Dorsolateral prefrontal cortex (tissue), 122 donors: ENCODE measurements at places on chromosomes 4 and X. TPM values are rescaled to one million over a fixed set of nuclear protein-coding genes. Genes with fewer than 3 reads are reported as not detected.

F9 gene
- not detected for total RNA-seq

ETNPPL gene
- 165 TPM for total RNA-seq

SCD5 gene
- total RNA-seq, result 300 TPM

CPE gene
- 982 TPM for total RNA-seq

CRMP1 gene
- 91.2 TPM for total RNA-seq

FRAS1 gene
- total RNA-seq, result 32.0 TPM

ARHGAP10 gene
- total RNA-seq, result 15.2 TPM

FGFR3 gene
- total RNA-seq, result 126 TPM

F8A3 gene
- total RNA-seq, result 6.6 TPM

ARMCX2 gene
- 61.0 TPM for total RNA-seq

ETDA gene
- total RNA-seq, result not detected

TMPRSS11A gene
- not detected for total RNA-seq

- DNase-seq, result no peak
These were observed 1147.6 kb upstream of the PCDH10 start for GRCh38 chr4:132001542-132001941.

DNA sequence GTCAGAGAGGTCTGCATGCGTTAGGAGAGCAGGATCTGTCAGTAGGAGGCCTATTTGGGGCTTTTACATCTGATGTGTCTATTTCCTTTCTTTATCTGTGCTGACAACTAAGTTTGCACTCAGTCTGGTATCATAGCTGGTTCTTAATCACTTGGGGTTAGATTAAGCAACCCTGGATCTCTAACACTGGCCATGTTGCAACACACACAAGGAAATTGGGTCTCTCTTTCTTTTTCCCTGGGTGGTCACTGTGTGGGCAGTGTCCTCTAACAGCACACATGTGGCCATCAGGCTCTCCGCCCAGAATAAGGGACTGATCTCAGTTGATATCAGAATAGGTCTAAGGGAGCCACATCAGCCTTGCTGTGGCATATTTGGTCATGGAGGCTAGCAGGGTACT, 38.9 kb downstream of the IGFBP7 start:
- no peak for DNase-seq

- DNase-seq, result no peak
These were observed 2.2 kb downstream of the NHS start for GRCh38 chrX:17377091-17377717.

- no peak for DNase-seq
These were observed 6.9 kb downstream of the L1CAM start for GRCh38 chrX:153878969-153879653.

DNA sequence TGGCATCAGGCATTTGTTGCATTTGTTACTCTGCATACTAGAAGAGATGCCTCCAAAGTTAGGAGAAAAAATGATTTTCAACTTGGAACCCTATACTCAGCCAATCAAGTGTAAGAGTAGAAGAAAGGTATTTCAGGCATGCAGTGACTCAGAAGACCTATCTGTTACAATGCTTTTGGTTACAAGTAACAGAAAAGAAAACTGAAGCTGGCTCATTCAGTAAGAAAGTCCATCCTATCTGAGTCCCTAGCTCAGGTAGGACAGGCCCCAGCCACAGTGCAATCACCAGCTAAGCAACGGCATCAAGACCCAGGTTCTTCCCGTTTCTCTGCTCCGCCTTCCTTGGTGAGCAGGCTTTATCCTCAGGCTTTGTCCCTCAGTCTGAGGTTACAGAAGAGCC, 23.3 kb downstream of the MECP2 start:
- DNase-seq, result no peak

DNA sequence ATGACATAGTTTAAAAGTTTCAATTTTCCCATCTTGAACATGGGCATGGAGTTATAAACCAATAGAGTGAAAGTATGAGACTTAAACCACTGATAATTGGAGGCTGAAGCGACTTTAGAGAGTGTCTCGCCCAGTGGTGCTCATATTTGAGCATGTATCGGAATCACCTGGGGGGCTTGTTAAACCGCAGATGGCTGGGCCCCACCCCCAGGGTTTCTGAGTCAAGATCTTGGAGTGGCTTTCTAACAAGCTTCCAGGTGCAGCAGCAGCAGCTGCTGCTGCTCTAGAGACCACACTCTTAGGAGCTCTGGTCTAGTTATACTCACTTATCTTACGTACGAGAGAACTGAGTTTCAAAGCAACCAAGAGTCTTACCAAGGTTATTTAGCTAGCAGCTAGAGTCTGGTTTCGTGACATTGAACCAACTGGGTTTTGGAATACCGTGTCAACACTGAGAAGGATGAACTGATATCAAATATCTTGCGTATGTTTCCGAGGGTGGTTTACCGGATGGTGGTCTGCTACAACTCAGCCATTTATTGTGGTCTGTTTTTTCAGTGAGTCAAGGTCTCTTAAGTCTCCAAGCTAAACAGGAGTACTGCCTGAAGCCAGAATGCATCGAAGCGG, 5.9 kb downstream of the PHEX start:
- DNase-seq, result no peak

GRCh38 chr4:109562457-109563239, 2.6 kb downstream of the MCUB start:
- DNase-seq, result no peak

GRCh38 chrX:124217304-124218251, 114.9 kb upstream of the TEX13D start:
- no peak for DNase-seq

DNA sequence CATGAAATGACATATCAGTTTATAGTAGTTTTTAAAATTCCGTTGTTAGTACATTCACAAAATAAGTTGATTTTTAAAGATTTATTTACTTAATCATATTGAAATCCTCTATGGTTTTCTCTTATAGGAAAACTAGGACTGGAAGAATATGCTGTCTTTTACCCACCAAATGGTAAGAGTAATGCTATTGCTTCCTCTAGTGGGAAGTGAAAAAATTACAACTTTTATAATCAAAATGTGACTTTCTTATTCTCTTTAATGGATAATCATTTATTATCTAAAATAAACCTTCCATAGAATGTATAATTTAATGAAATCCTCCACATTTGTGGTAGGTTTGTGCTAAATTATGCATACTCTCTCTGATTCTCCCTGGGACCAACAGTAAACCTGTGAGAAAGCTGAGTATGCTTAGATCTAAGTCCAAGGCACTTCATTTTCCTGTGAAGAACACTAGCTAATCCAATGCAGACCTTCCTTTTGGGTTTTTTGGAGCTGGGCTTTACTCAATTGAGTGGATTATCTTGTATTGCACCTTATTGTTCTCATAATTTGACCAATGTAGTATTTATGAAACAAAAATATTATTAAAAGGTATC, 136.2 kb downstream of the TBC1D19 start:
- no peak for DNase-seq

DNA sequence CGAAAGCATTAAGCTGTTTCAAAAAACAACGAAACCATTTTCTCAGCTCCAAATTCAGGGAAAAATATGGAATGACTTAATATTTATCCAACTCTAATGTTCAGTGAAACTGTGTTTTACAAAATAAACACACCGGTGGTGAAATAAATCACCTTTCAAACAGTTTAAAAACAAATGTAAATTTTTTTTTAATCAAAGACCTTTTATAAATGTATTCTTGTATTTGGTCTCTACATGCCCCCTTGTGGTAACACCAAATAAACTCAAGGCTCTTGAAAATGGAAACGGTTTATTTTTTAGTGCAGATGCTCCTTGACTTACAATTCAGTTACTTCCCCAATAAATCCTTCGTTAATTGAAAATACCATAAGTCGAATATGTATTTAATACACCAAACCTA, 45.8 kb upstream of the ITM2A start:
- DNase-seq, result no peak

DNA sequence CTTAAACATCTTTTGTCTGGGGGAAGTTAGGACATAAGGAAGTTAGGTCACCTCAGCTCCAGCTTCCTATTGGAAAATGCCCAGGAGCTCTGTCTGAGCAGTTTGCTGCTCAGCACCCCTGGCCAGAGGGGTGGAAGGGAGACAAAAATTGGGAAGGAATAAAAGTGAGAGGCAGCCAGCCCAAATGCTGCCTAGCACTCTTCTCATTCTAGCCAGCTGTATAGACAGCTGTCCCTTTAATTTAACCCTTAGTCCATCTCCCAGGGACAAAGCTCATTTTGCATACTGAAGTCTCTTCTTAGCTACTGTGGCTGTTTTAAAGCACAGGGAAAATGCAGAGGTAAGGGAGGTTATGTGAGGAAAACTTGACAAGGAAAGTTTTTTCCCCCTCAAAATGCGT, 89.5 kb upstream of the CITED1 start:
- DNase-seq, result no peak

DNA sequence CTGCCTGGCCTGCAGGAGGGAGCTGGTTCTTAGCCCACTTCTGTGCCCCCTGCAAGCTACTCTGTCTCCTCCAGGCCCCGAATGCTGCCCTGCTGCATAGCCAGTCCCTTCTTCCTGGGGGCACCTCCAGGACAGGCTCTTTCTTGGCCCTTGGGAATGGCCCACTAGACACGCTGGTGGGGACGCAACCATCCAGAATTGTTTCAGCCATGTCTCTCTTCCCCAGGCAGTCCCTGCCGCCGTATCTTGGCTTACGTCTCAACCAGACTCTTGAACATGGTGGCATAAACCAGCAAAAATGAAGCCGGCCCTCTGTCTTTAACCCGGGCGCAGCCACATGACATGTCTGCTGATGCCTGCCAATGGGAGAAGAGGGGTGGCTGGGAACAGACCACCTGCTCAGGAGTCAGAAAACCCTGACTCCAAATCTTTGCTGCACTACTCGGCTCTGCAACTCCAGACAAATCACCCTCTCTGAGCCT, 9.0 kb downstream of the LRPAP1 start:
- DNase-seq, result peak; percentile 20

DNA sequence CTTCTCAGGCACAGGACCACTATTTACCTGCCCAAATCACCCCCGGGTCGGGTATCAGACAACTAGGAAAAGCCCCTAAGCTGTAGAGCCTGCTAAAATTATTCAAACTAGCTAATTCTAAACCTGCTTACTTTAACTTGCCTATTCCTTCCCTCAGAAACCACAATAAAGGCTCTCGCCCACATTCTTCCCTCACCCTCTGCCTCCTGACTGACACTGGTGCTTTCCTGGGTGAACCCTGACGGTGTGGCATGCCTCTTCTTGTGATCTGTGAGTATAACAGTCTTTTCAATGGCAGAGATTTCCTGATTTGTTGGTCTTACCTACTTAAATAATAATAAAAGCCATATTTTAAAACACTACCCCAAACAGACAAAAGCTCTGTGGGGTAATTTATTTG, 242.1 kb upstream of the ZCCHC13 start:
- no peak for DNase-seq

- no peak for DNase-seq
These were observed 284.3 kb downstream of the ARHGAP10 start for GRCh38 chr4:148016063-148016637.

GRCh38 chr4:138037696-138038095, 204.5 kb downstream of the SLC7A11 start:
- no peak for DNase-seq

- no peak for DNase-seq
These were observed 67.4 kb downstream of the STX18 start for GRCh38 chr4:4474476-4474875.

DNA sequence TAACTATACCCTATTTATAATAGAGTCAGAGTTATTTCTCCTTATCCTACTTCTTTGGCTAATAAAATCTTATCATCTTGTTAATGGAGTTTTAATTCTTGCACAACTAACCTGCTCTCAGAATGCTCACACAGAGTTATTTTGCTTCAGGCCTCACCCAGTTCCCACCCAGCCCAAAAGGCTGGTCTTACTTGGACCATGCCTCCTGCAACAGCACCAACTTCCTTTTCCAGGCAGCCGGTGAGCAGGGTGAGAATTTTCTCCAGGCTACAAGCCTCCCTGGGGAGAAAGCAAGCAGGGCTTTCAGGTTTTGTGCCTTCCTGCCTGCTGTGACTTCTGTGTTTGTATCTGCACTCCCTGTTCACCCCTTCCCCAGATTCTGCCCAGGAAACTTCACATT, 29.1 kb upstream of the BANK1 start:
- DNase-seq, result no peak

- no peak for DNase-seq
These were observed 175.9 kb downstream of the AFAP1 start for GRCh38 chr4:7763788-7764187.

GRCh38 chr4:156829201-156829873, 142.3 kb downstream of the PDGFC start:
- no peak for DNase-seq

GRCh38 chr4:7903791-7904516, 35.7 kb downstream of the AFAP1 start:
- DNase-seq, result no peak

GRCh38 chr4:138953961-138954371, 61.6 kb upstream of the NOCT start:
- no peak for DNase-seq

- no peak for DNase-seq
These were observed 21.9 kb downstream of the TKTL1 start for GRCh38 chrX:154317391-154317995.

DNA sequence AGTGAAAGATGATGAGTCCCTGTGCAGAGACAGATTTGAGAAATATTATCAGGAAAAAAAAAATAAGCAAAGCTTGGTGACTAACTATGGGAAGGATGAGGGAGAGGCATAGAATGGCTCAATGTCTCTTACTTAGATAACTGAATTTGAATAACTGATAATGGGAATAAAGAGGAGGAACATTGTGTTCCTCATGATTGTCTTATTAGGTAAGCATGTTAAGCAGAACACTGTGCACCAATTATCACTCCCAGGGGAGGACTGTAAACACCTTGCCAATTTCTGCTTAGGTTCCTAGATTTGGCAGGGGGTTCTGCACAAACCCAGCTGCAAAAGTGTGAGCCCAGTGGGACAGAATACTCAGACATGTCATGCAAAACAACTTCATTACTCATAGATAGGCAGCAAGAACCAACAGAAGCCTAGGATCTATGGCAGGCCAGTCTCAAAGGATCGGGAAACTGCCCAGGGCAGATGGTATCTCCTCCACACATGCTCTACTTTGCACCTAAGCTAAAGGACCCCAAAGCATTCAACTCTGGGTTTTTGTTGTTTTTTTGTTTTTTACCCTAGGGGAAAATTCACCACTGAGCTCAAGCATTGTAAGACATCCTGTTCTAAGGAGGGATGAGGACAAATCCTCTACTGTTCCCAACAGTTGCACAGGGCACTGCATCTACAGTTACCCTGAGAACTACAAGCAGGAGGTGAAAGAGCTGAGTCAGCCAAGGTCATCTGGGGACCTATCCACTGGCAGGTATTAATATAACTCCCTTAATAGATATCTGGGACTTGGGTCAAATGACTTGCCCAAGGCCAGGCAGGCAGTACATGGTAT, 907.0 kb downstream of the RAPGEF2 start:
- DNase-seq, result no peak

- no peak for DNase-seq
These were observed 82.8 kb upstream of the BOD1L1 start for GRCh38 chr4:13710246-13710885.

GRCh38 chr4:125198916-125199315, 115.8 kb upstream of the FAT4 start:
- no peak for DNase-seq

DNA sequence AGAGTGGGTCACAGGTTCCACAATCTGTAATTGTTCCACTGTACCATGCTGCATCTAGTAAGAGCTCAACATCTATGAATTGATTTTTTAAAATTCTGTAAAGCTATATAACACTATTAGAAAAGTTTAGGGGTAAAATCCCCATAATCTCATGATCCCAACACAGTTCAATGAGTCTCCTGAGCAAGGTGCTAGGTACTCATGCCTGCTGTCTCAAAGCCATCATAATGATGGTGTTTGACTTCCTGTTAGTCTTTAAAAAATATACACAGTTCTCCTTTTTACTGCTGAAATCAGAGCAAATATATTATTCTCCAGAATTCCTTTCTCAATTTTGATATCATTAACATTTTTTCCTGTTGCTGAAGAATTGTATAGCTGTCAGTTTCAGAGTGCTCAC, 55.9 kb downstream of the SH3BGRL start:
- DNase-seq, result no peak

- no peak for DNase-seq
These were observed 40.1 kb upstream of the MAMLD1 start for GRCh38 chrX:150323020-150323419.
